Hematopoietic multipotent progenitor cell (in vitro differentiated cells): ENCODE measurements at places on chromosomes 5 and 9. TPM values are rescaled to one million over a fixed set of nuclear protein-coding genes. Genes with fewer than 3 reads are reported as not detected.

DNA sequence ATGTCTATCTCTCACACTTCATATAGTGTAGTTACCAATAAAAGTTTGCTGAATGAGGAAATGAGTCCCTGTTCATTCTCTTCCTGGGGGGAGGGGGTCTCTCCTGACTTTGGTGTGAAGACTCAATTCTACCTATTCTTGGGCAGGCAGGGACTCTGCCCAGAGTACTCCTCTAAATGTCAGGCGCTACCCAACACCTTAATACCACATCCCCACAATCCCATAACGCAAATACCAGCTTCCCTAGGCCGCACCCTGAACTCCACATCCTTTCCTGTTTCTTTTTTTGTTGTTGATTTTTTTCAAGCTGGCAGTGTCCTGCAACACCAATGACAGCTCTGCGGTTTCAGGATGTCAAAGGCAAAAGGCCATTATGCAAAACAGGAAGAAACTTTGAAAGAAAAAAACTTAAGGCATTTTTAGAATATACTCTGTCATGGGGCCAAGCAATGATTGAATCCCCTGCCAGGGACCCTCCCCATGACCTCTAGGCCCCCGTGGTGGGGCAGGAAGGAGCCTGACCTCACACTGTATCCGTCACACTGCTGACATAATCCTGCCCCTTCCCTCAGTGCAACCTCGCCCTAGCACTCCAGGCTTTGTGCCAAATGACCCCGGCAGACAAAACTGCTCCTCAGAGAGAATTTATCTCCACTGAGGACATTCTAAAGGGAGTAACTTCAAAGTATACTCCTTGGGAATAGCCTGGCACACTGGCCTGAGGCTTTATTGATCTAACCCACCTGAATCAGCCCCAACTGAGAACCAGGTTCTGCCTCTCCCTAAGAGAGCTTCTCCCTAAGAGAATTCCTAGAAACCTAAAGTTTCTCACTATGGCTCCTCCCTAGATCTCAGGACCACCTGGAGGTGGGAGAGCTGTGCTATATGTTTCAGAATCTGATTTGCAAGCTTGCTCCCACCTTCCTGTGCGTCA is 8.0 kb downstream of the B4GALT1 start:
- DNase-seq, result no peak

Gene SEMA4D
- total RNA-seq, result 53.9 TPM

DNA sequence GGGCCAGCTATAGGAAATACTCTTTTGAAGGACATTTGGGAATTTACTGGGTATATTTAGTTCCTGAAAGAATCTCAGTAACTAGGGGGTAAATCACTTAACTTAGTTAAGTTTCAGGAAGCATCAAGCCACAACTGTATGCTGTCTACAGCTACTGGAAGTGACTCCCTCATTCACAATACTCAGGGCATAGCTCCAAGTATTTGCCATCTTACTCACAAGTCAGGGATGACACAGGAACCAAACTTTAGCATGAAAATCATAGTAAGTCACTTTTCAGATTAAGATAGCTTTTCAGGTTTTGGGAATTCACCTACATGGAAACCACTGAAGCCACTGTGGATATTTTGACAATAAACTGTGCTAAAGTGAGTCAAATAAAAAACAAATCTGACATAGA is 242.4 kb upstream of the ATP10B start:
- DNase-seq, result no peak

Gene TMEM38B
- 18.3 TPM for total RNA-seq

DNA sequence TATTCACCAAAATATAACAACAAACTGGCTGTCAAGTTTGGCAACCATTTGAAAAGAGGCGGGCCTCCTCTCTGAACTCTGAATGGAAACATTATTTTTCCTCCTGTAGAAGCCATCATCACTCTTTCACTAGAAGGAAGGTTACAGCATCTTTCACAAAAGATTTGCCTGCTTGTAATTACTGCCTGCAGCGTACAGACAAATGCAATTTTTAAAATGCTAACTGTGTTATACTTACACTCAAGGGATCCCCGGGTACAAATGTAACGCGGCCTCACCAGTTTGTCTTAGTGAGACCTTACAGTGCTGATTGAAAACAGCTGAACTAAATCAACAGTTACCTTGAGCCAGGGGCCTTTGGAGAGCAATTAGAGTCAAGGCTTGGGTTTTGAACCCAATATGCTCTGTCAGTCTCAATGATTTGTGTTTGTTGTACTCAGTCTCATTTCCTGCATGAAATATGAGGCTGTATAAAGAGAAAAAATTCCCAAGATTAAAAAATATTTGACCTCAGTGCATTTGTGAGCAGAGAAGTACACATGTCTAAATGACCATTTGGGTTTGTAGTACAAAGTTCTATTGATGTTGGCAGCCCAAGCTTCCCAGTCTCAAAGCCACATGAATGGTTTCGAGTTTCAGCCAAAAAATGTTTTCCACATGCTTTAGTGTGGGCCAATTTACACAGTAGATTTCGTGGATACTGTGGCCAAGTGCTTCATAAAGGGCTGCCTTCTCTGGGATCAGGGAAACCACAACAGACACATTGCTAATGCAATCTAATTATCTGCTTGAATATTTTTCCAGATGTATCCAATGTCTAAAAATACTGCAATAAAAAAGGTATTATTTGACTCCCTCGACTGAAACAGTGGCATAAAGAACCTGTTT is 500.0 kb downstream of the SPATA31D1 start:
- DNase-seq, result no peak

DNA sequence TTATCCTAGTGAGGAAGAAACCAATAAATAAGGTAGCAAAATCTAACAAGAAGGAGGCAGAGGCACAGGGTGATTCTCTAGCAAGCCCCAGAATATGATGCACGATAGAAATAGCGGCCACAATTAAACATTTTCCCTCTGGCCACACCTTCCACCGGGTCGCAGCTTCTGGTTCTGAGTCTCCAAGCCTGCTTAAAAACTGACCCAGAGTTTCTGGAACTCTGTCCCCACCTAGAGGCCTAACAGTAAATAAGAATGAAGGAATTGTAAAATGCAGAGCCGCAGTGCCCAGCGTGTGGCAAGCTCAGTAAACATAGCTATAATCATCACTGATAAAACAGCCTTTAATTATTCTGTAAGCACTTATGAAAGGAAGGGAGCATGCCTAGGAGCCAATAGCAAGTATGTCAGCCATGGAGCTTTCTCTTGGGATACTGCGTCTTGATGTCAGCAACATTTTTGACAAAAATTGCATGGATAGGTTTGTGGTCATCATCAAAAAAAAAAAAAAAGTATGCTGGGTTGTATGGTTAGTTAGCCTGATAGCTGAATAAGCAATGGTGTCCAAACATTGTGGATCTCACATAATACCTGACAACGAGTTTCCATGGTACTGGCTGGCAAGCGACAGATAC is 465.5 kb downstream of the DNAH5 start:
- DNase-seq, result peak; percentile 67

- no peak for DNase-seq
These were observed 195.4 kb downstream of the HSPA4 start for GRCh38 chr5:133247151-133247709.

GRCh38 chr9:28206280-28206679 is 633.0 kb upstream of the C9orf72 start:
- DNase-seq, result no peak

Gene TPM2
- 5.7 TPM for total RNA-seq

Gene SLC45A2
- 0.27 TPM for total RNA-seq

- no peak for DNase-seq
These were observed 76.9 kb upstream of the ZNF608 start for GRCh38 chr5:124823380-124823779.

DNA sequence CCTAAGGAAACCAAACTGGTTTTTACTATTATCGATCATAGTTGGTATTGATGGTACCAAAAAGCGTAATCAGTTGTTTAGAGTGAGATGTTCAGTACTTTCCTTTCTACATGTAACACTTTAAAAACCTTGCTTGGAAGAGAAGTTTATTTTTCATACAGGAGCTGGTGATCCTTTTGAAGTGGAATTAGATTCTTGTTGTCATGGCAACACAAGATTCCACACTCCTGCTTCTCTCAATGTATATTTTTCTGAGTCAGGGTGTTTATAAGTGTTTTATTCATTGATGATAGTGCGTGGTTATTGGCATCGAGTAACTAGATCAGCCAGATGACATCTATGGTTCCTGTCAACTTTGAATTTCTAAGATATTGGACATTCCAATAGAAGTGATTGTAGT is 181.1 kb upstream of the CHD1 start:
- no peak for DNase-seq

GRCh38 chr5:79707535-79707934 is 17.9 kb downstream of the CMYA5 start:
- DNase-seq, result no peak

Gene F2RL1
- 50.9 TPM for total RNA-seq

GRCh38 chr9:70402213-70402612 is 12.2 kb downstream of the KLF9 start:
- DNase-seq, result no peak

DNA sequence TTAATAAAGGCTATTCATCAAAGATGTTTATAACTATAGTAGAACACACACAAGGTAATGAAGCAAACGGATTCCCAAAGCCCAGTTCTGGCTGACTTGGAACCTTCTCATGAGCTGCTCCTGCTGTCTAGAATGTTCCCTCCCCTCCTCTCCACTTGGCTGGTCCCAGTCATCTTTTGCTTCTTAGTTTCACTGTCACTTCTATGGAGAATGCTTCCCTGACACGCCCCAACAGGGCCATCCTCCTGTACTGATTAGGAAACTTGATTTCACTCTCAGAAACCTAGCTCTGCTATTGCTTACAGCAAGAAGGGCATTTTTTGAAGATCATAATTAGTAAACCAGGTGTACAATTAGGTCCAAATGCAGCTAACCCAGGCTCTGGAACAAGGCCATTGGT is 3.2 kb upstream of the RAPGEF1 start:
- DNase-seq, result no peak

Gene HCN1
- total RNA-seq, result under 0.01 TPM

DNA sequence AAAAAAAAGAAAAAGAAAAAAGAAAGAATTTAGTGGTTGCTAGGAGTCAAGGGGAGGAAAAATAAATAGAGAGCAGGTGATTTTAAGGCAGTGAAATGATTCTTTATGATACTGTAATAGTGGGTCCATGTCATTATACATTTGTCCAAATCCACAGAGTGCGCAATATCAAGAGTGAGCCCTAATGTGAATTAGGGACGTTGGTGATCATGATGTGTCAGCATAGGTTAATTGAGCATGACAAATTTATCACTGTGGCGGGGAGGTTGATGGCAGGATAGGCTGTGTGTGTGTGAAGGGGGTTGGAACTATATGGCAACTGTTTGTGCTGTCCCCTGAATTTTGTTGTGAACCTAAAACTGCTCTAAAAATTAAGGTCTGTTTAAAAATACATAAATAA is 357.8 kb downstream of the ICE1 start:
- no peak for DNase-seq

Gene SLC36A2
- under 0.01 TPM for total RNA-seq

DNA sequence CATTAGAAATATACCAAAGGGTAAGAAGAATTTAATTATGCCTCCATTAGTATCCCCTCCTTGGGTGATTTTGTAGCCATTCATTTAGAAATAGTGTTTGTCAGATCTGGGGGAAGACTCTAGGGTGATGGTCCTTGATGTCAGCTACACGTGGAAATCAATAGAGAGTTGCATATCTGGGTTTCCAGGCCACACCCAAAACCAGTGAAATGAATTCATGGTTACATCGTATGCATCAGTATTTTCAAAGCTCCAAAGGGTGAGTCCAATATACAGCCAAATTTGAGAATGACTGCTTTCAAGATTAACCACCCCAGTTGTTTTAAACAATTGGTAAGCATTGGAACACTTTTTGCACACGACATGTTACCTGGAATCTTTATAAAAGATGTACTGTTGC is 173.4 kb upstream of the SGCD start:
- no peak for DNase-seq

DNA sequence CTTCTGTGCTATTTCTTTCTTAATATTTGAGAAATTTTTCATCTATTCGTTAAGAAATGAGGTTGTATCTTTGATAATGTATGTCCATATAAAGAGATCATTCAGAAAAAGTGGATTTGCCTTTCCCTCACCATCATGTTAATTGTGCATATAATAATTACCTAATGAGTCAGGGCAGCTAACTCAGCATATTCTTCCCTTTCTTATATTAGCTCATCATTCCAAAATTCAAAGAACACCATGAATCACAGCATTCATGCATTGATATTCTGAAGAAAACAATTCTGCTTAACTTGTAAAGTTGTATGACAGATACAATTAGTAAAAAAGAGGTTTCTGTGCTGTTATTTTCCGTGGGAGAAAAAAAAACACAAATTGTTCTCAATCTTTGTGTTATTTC is 630.6 kb downstream of the TLE1 start:
- no peak for DNase-seq

DNA sequence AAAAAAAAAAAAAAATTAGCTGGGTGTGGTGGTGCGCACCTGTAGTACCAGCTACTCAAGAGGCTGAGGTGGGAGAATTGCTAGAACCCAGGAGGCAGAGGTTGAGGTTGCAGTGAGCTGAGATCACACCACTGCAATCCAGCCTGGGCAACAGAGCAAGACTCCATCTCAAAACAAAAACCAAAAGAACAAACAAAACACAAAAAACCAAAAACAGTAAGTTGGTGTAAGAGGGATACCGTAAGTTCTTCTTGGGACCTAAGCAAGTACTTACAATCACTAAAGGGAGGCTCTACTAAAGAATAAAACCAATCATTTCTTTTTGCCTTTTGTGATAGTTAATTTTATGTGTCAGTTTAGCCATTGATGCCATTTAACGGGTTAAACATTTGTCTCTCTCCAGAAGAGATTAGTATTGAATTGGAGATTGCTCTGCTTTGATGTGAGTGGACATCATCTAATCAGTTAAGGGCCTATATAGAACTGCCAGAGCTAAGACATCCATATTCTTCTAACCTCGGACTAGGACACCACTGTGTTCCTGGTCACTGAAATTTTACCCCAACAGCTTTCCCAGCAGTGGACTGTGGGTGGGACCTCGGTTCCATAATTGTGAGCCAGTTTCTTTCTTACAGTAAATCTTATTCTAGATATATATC is 10.5 kb upstream of the ETF1 start:
- DNase-seq, result no peak

Gene PDE6A
- under 0.01 TPM for total RNA-seq

DNA sequence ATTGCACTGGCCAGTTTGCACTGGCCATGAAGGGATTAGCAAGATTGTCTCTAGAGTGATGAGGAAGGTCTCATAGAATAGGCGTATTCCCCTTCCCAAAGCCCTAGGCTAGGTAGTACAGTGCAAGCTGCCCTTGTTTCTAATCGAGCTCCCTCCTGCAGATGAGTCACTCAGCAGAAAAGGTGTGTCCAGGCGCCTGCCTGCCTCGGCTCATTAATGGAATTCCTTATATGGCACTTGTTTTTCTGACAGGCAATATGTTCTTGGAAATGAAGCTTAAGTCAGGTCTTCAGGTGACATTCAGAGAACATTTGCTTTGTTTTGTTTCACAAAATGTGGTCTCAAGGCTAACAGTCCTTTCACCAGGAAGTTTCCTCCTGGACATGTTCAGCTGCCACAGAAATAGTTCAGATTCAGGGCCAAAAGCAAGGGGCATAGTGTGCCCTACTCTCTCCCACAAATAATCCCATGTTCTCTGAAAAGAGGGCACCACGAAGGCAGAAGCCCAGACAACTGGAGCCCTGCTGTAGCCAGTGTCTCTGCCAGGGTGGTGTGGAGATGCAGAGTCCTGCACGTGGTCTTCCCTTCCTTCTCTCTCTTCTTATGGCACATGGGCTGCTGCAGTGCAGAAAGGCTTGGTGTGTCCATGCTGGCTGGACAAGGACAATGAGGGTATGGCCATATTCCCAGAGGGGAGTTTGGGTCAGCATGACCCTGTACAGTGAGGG is 281.1 kb upstream of the MAP3K1 start:
- no peak for DNase-seq

Gene FANCG
- 21.3 TPM for total RNA-seq

Gene CCL28
- 8.9 TPM for total RNA-seq

GRCh38 chr5:125269926-125270325 is 523.5 kb upstream of the ZNF608 start:
- DNase-seq, result no peak
